ENCODE measurements at places on chromosomes 1 and 21. TPM values are rescaled to one million over a fixed set of nuclear protein-coding genes. Genes with fewer than 3 reads are reported as not detected.

The TRPM2 gene
- total RNA-seq: 15.2 TPM

The S100A16 gene
- total RNA-seq: not detected

The BCAN gene
- total RNA-seq: not detected

DNA sequence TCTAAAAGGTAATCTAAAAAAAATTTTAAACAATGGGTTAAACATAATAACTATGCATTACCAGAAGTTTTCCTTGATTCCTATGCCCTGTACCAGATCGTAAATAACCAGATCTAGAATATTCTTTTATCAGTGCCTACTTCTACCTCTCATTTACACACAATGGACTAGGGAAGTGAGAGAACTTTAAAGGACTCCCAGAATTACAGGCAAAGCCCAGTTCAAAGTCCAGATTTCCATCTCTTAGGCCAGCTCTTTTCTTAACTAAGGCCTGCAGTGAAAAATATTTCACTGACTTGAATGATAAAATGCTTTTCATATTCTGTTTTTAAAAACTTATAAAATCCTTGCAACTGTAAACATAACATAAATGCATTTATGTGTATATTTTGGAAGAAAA lies 32.6 kb downstream of the ESRRG start:
- no peak for DNase-seq
- H3K36me3 ChIP-seq: no peaks in the 10 kb centered on the region
- H3K4me1 ChIP-seq: no peaks in the 10 kb centered on the region
- no peak overlapping the region for H3K27ac ChIP-seq

DNA sequence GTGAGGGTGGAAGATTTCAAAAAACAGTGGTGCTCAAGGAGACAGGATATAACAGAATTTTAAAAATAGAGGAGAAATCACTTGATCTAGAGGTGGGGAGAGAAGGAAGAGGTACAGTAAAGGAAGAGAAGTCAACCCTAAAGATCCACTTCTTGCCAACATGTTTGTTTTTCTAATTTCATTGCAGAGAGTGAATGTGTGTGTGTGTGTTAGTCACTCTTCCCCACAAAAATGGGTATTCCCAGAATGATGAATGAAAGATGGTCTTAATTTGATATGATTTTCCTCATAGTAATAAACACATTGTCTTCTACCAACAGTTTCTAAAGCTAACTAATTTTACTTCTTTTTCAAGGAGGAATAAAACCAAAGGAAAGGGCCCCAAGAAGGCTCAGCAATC lies 74.2 kb upstream of the NGF start:
- H3K27me3 ChIP-seq: no peaks in the 10 kb centered on the region
- H3K4me3 ChIP-seq: no peak overlapping the region
- no peaks in the 10 kb centered on the region for H3K4me1 ChIP-seq
- DNase-seq: no peak
- H3K36me3 ChIP-seq: no peaks in the 10 kb centered on the region
- no peak overlapping the region for H3K27ac ChIP-seq

The B4GALT3 gene
- total RNA-seq: 48.6 TPM

The SLAMF6 gene
- total RNA-seq: 33.7 TPM

GRCh38 chr1:201476670-201477344 lies 7.8 kb upstream of the PHLDA3 start:
- no peak for DNase-seq
- peaks cover 46% of the 10 kb centered on the region for H3K27me3 ChIP-seq
- no peak overlapping the region for H3K4me3 ChIP-seq
- H3K4me1 ChIP-seq: peaks cover 26% of the 10 kb centered on the region
- H3K27ac ChIP-seq: no peak overlapping the region

DNA sequence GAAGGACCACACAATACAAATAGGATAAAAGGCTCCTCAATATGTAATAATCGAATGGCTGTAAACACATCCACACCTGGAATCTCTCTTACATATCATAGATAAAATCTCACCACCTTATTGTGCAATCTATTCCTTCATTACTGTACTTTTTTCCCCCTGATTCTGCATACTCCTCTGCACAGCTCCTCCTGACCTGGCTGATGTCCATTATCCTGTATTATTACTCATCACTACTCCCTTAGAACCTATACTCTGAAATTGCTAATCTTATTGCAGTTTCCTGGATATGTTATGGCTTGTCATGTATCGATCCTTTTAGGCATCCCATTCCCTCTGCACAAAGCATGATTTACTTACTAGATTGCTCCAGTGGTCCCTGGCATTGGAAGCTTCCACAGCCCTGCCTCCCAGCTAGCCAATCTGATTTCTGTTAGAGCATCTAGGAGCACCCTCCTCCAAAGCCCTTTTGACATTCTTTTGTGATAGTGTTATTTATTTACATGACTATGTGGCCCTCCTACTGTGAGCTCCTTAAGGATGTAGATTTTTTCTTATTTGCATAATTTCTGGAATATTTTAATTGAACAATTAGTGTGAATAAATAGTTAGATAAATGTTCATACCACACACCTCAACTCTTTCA lies 24.2 kb upstream of the PHGDH start:
- no peak overlapping the region for H3K4me3 ChIP-seq
- no peak for DNase-seq
- H3K4me1 ChIP-seq: no peaks in the 10 kb centered on the region
- H3K27me3 ChIP-seq: peaks cover 30% of the 10 kb centered on the region
- H3K27ac ChIP-seq: no peak overlapping the region

DNA sequence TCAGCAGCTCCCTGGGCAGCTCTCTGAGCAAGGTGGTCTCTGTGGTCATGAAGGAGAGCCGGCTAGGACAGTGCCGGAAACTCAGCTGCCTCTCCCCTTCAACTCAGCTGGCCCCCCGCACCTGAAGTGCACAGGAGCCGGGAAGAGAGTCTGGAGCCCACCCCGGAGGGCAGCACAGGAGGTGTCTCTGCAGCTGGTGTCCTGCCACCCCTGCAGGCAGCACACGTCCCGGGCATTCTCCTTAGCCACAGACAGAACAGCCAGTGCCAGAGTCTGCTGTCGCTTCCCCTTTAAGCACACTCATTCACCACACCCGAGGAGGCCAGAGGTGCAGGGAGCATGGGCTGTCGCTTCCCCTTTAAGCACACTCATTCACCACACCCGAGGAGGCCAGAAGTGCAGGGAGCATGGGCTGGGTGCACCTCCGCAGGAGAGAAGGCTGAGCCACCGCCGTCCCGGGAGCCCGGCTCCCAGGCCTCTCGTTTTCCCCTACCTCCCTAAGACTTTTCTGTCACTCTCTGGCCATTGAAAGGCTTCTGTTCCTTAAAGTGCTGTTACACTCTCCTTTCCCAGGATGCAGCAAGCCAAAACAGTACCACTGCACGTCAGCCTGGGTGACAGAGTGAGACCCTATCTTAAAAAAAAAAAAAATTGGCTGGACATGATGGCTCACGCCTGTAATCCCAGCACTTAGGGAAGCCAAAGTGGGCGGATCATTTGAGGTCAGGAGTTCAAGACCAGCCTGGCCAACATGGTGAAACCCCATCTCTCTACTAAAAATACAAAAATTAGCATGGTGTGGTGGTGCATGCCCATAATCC lies 16.9 kb upstream of the SAMD11 start:
- H3K36me3 ChIP-seq: no peaks in the 10 kb centered on the region
- DNase-seq: no peak
- H3K27ac ChIP-seq: no peak overlapping the region
- H3K4me3 ChIP-seq: no peak overlapping the region
- H3K4me1 ChIP-seq: peaks cover 11% of the 10 kb centered on the region
- H3K27me3 ChIP-seq: peaks cover 43% of the 10 kb centered on the region

DNA sequence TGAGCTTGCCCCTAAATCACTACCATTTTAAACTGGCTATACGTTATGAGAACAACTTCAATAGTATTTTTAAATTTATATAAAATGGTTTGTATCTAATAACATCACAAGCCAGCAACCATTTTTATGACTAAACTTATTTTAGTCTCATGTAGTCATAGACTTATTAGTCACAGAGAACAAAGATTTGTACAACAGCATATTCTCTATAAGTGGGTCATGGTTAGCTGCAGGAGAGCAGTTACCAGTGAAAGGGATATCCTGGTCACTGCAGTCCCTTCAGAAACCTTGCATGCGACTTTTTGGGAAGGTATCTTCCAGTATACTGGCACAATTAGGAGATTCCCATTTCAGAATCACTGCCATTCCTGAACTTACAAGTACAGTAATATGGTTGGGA lies 90.0 kb downstream of the HFM1 start:
- H3K27ac ChIP-seq: no peak overlapping the region
- H3K27me3 ChIP-seq: peaks cover 5% of the 10 kb centered on the region
- H3K36me3 ChIP-seq: no peaks in the 10 kb centered on the region
- no peak for DNase-seq

DNA sequence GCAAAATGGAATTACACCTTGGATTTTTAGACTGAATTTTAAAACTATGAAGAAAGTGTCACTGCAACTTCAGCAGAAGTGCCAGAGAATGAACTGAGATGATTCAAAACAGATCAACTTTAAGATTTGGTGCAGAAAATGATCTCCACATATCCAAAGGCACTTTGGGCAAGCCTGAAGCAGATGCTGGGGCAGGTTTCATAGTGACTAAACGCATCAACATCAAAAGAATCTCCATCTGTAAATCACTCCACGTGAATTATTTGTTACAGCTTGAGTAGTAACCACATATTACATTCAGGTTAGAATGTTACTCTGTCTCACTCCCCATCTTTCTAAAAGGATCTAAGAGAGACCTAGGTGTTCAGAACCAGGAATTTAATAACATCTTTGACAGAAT lies 329.0 kb upstream of the ESRRG start:
- no peak overlapping the region for H3K27ac ChIP-seq
- DNase-seq: no peak
- no peaks in the 10 kb centered on the region for H3K4me1 ChIP-seq
- no peaks in the 10 kb centered on the region for H3K36me3 ChIP-seq
- H3K27me3 ChIP-seq: no peaks in the 10 kb centered on the region

DNA sequence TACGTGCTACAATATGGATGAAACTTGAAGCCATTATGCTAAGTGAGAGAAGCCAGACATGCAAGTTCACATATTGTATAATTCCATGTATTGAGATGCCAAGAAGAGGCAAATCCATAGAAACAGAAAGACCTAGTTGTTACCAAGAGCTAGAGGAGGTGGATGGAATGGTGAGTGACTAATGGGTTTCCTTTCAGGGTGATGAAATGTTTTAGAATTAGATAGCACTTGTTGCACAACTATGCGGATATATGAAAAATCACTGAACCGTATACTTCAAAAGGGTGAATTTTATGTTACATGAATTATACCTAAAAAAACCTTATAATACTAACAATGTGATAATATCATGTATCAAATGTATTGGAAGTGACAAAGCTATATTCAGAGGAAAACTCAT lies 18.1 kb downstream of the EPHA10 start:
- H3K27me3 ChIP-seq: peaks cover 36% of the 10 kb centered on the region
- H3K4me3 ChIP-seq: no peak overlapping the region
- peaks cover under 1% of the 10 kb centered on the region for H3K4me1 ChIP-seq
- no peak for DNase-seq
- no peaks in the 10 kb centered on the region for H3K36me3 ChIP-seq
- H3K27ac ChIP-seq: no peak overlapping the region

DNA sequence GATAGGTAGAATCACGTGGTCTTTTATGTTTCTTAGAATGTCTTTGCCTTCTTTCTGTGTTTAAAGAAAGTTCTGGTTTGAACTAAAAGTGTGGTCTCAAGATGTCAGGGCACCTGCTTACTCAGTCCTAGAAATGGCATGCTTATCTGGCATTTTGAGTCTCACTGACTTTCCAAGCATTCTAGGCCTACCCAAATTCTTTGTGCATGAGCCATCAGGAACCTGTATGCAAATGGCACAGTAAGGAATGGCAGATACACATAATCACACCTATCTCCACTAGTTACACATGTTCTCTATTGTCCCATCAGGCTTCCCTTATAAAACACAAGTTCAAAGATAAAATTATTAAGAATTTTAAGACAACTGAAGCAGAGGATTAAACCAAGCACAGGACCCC lies 29.5 kb upstream of the CLCA4 start:
- no peak for DNase-seq
- H3K36me3 ChIP-seq: no peaks in the 10 kb centered on the region
- no peaks in the 10 kb centered on the region for H3K4me1 ChIP-seq

- H3K27ac ChIP-seq: no peak overlapping the region
- no peaks in the 10 kb centered on the region for H3K36me3 ChIP-seq
- DNase-seq: no peak
- H3K4me3 ChIP-seq: no peak overlapping the region
These were observed 9.0 kb downstream of the UMODL1 start for GRCh38 chr21:42079939-42080787.

GRCh38 chr1:248751142-248751541 lies 4.4 kb downstream of the LYPD8 start:
- no peaks in the 10 kb centered on the region for H3K27me3 ChIP-seq
- H3K27ac ChIP-seq: no peak overlapping the region
- H3K4me1 ChIP-seq: no peaks in the 10 kb centered on the region
- no peak overlapping the region for H3K4me3 ChIP-seq
- no peaks in the 10 kb centered on the region for H3K36me3 ChIP-seq

GRCh38 chr1:103197216-103197615 lies 88.9 kb upstream of the COL11A1 start:
- H3K36me3 ChIP-seq: no peaks in the 10 kb centered on the region
- H3K27ac ChIP-seq: no peak overlapping the region
- no peak for DNase-seq
- H3K4me3 ChIP-seq: no peak overlapping the region
- H3K4me1 ChIP-seq: no peaks in the 10 kb centered on the region

All from activated CD4-positive, alpha-beta T cell treated with anti-CD3 and anti-CD28 coated beads, Interleukin-2, amount 10 ng/mL, durations not matched to agents 7 days and 5 days (primary cell).